ENCODE measurements at places on chromosomes 3 and 15.

GRCh38 chr15:59352189-59352588 is 20.5 kb downstream of the MYO1E start:
- DNase-seq, result no peak

GRCh38 chr15:64530472-64530871 is 70.1 kb downstream of the ZNF609 start:
- DNase-seq, result no peak

DNA sequence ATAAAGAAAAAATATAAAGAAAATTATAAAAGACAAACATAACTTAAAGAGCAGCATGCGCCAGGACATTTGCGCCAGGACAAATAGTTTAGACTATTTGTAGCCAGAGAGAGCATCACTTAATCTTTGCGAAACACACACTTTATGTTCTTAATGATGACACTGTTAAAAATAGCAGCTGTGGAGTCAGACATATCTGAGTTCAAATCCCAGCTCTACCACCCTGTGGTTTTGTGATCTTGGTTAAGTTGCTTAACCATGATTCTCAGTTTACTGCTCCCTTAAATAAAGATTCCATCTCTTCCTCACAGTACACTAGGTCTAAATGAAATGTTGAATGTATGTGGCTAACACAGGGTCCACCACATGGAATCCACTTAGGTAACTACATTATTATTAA is 31.4 kb downstream of the KCNMB2 start:
- DNase-seq, result no peak

DNA sequence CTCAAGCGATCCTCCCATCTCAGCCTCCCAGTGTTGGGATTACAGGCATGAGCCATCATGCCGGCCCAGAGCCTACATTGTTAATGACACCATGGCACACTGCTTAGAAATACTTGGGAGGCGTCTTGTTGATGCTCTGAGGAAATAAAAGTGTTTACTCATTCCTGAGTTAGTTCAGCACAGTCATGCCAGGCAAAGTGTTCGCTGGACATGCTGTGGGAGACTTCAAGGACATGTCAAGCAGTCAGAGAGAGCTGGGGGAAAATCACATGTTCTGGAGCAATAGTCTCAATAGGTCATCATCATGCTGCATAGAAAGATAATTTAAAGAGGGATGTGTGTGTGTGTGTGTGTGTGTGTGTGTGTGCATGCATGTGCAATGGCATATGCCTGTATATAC is 37.5 kb downstream of the TTC23 start:
- no peak for DNase-seq

DNA sequence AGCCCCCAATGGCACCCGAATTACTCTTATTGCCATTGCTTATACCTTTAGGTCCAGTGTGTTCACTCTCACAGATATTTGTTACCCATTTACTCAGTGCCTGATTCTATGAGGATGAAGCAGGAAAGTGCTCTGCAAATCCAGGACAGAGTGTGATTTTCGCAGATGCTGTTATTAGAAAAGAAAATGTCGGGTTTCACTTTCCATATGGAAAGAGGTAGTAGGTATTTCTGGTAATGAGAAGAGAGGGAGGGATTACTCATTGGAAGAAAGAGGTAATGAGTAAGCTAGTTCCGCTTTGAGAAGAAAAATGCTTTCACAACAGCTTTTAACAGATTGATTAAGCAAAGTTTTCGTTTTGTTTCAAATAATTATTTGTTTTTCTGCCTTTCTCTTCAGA is 336.3 kb upstream of the CFAP20DC start:
- no peak for DNase-seq

DNA sequence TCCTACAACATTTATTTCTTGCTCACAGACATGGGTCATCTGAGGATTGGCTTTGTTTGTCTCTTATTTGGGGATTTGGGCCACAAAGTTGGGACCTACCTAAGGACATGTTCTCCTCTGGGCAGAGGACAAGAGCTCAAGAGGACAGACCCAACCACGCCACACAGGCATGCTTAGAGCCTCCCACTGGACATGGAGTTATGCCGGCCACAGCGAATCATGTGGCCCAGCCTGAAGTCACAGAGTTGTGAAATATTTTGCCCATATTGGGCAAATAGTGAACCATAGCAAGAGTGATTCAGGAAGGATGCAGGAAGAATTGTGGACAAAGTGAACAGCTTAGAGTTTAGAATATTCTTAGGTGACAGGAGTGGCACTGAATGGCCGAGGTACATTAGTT is 9.9 kb downstream of the TRAK1 start:
- no peak for DNase-seq

GRCh38 chr3:188914552-188914951 is 257.2 kb upstream of the TPRG1 start:
- no peak for DNase-seq

DNA sequence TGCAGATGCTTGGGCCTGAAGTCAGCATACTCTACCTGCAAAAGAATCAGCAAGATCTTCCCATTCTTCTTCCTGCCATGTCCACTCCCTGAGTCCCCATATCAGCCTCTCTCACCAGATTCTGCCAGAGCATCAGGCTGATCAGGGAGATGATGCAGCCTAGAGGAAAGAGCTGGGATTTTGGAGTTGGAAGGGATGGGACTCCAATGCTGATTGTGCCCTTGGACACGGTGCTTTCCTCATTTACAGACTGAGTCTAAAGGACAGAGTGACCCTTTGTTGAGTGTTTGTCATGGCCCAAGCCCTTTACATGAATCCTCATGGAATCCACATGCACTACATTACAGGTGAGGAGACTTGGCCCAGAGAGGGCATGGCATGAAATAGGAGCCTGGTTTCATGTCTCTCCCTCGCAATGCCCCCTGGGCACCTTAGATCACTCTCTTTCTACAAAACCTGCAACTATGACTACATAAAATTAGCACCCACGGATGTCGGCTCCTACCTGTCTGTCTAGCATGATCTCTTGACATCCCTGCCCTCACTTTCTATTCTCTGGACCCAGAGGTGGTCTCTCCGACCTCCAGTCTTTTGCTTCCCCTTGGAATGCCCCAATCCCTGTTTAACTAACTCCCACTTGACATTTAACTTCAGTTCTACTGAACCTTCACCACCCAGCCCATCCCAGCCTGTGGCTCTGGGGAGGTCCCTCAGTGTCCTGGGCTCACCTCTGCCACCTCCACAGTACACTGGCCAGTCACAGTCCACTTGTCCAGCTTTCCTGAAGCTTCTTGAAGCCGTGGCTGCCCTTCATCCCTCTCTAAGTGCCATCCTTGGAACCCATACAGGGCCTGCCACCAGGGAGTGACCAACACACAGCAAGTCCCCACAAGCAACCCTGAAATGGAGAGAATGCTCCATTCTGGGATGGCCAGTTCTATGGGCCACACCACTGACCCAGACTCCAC is 173.5 kb downstream of the ABHD5 start:
- no peak for DNase-seq

DNA sequence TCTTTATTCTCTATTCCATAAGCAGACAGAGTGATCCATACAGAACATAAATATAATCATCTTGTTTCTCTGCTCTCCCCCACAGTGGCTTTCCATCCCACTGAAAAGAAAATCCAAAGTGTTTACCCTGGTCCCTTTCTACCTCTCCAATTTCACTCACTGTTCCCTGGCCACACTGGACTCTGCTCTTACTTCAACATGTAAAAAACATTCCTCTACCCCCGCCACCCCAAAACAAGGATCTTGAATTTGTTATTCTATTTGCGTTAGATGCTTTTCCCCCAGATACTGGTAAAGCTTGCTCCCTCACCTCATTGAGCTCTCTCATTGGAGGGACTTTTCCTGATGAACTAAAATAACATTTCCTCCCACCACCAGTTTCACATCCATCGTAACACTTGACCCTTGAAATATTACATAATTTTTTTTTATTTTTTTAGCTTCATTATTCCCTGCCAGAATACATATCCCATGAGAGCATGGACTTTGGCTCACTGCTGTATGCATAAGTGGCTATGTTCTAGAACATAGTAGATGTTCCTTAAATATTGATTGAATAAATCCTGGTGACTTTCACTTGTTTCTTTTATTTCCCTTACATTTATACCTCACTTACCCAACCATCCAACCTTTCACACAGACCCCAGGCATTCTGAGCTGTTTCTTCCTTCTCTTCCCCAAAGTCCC is 162.7 kb upstream of the MEIS2 start:
- no peak for DNase-seq

- DNase-seq, result no peak
Observed at GRCh38 chr15:62444104-62445022, 279.3 kb upstream of the C2CD4B start.

- DNase-seq, result no peak
Observed at GRCh38 chr3:50373146-50374051, 14.1 kb upstream of the TMEM115 start.

DNA sequence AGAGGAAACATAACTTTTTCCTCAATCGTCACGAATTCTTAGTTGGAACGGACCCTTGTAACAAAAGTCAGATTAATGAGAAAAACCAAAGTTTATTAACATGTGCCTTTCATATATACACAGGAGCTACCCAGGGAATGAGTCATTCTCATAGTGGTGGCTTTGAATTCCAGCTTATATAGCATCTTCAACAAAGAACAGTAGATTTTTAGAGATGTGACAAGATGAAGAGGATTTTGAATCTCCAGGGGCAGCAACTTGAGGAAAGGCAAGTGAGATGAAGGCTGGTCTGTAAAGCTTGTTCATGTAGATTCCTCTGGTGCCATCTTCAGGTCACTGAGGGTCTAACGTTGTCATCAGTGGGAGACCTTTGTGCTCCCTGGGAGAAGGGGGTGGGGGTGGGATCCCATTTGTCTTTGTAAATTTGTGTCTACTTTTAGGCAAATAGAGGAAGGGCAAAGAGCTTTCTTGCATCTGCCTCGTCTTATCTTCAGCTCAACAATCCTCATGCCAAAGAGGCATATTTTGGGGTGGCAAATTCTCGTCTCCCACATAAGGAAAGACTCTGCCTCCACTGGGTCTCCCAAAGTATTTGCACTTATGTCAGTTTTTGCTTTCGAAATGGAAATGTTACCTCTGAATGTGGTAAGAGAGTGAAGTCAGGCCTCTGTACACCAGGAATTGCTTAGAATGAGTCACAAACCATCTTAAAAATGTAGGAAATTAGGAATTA is 29.5 kb downstream of the CLEC3B start:
- no peak for DNase-seq

DNA sequence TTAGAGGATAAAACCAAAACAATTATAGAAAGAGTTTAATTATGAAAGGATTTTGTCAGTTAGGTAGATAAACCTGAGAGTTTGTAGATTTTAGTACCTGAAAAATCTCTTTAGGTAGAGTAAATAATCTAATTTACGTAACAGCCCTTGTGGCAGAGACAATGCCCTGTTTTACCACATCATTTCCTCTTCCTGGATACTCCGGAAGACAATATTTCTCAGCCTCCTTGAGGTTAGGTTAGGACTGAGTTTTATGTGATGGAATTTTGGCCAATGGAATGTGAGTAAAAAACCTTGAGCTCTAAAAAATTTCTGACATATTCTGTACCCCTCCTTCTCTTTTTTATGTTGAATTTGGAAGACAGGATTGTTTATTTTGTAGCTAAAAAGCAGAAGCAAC is 50.7 kb upstream of the TPRG1 start:
- no peak for DNase-seq

- DNase-seq, result peak; percentile 26
Observed at GRCh38 chr15:100125401-100126191, 216.2 kb downstream of the ADAMTS17 start.

DNA sequence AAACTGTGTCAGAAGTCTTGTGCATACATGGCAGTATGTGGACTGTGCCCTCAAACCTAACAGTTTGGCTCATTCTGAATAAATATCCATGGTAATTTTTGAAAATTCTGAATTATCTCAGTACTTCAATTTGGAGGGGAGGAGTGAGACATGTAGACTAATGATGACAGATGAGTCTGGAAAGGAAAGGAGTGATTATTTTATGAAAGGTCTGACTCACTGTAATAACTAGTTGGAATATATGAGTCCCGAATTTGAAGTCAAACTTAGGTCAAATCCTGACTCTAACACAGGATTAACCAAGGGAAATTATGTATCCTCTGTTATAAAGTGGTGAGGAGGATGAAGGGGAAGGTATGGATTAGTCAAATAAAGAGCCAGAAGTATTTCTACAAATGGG is 38.6 kb downstream of the SUCNR1 start:
- no peak for DNase-seq

DNA sequence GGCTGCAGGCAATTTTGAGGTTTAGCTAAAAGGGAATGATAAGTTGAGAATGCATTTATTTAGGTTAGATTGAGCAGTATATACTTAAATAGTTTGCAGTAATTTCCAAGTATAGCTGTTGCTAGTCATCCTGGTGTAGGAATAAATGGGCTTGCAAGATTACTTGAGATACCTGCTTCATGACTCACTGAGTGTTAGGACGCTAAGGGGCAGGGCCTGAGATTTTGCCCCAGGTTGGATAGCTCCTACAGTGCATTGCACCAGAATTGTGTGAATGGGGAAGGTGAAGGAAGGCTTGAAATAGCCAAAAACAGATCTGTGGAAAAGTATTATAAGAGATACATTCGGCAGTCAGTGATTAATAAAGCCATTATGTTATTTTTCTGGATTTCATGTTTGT is 72.8 kb downstream of the KCNH8 start:
- DNase-seq, result no peak
